Globus pallidus (tissue), 1 donor: ENCODE measurements at places on chromosomes 7 and 10.

DNA sequence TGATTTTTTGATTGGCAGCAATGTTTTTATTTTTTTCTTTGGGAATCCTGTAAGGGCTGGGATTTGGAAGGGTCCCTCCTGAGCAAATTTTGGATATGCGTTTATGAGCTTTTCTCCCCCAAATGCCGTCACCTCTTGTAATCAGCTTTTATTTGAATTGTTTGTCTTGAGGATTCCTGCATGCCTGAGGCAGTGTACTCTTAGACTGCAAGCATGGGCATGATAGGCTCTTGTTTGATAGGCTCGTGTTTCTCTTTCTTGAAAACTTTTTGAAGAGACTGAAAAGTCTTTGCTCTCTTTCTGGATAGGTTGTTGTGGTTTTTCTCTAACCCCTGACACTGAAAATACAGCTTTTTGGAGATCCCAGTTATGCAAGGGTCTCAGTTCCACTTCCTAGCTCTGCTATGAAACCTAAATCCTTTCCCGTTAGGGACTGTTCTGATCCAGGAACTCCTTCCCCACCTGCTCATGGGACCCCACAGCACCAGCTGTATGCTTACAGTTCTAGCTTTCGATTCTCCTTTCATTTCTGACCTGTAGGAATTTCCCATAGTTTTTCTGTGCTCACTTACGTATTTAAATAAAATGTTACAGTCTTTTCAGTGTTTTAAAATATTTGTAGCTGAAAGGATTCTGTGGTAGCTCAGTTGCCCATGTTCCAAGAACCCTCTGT is 17.2 kb downstream of the TSPAN13 start:
- DNase-seq = no peak

DNA sequence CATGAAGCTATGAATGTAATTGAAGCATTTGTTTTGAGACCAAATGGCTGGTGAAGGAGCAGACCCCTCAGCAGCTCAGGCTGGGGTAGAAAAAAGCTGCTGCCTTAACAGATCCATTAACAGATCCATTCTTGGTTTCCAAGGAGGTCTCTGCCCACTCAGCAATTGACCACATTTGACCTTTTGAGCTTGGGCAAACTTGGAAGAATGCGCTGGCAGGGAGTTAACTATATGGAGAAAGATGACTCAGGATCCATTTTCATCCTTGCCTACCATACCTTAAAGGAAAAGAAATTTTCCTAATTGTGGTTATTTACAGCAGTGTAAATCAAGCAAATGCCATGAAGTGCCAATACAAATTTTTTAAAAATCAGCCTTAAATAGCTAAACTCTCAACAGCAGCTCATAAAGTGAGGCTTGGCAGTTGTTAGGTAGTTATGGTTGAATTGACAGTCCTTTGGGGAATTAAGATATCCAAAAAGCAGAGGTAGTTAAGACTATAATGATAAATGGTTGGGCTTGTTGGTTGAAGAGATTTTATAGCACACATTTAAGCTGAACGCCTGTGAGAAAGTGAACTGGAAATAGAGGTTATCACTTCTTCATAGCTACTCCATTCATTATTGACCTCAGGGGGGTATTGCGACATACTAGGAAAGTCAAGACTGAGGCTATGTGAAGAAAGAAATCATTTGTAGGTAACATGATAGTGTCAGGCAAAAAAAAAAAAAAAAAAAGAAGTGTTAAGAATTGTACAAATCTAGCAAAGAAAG is 83.9 kb downstream of the MKX start:
- DNase-seq = no peak

DNA sequence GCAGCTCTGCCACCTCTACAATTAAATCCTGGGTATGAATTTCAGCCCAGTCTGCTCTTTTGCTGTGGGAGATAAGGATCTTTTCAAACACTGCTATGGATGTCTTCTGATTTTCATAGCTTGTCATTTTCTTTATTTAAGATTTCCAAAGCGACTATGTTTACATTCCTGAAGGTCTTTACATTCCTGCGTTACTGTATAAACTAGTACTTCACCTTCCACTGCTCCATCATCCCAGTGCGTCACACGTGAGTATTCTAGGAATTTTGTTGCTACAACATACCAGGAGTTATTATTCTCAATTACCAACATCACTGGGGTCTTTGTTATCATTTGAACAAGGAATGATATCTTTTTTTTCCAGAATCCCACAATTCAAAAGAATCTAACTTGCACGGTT is 944.7 kb downstream of the SORCS3 start:
- no peak for DNase-seq

DNA sequence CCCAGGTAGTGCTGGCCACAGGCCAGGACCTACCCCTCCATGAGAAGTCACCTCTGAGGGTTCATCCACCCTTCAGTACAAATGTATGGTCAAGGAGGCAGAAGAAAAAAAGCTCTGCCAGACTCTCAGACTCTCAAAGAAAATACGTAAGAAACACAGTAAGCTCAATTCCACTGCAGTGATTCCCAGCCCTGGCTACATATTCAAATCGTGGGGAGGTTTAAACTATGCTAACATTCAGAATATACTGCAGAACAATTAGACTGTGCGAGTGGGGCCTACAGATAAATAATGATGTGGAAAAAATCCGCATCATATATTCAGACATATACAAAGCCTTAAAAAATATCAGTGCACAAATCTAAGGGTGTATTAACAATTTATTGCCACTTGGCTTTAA is 162.6 kb downstream of the ATE1 start:
- DNase-seq = no peak

DNA sequence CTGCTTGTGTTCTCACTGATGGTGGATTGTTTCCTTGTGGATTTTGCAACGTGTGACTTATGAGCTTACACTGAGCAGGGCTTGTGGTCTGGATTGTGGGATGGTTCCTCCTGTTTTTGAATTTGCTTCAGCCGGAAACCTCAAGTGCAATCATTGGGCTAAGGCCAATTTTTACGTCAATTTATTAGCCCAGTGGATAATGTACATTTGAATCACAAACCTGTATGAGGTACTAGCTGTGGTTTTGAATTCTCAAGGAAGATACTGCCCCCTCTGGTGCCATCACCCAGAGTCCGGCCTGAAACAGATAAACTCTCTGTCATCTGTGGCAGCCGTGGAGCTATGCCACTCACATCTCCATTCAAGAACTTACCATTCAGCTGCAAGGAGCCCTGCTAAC is 7.3 kb upstream of the ZNF777 start:
- DNase-seq = no peak

DNA sequence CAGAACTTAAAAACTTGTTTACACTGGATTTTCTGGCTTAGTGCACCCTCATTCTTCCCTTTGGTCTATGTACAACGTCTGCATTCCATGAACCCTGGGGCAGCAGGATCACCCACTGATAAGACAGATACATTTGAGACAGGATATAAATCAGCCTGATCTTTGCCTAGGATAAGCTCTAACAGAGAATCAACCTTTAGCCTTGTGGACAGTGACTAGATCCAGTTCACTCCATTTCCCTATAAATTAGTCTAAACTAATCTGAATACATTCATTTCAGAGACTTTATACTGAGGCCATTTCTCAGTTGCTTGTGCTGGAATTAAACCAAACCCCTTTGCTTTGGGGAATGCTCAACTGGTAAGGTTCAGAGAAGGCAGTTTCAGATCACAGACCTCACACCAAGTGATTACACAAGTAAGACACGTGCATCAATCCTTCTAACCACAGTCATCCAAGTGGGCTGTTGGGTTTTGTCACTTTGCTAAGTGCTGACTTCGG is 639.8 kb upstream of the FZD8 start:
- DNase-seq = no peak

DNA sequence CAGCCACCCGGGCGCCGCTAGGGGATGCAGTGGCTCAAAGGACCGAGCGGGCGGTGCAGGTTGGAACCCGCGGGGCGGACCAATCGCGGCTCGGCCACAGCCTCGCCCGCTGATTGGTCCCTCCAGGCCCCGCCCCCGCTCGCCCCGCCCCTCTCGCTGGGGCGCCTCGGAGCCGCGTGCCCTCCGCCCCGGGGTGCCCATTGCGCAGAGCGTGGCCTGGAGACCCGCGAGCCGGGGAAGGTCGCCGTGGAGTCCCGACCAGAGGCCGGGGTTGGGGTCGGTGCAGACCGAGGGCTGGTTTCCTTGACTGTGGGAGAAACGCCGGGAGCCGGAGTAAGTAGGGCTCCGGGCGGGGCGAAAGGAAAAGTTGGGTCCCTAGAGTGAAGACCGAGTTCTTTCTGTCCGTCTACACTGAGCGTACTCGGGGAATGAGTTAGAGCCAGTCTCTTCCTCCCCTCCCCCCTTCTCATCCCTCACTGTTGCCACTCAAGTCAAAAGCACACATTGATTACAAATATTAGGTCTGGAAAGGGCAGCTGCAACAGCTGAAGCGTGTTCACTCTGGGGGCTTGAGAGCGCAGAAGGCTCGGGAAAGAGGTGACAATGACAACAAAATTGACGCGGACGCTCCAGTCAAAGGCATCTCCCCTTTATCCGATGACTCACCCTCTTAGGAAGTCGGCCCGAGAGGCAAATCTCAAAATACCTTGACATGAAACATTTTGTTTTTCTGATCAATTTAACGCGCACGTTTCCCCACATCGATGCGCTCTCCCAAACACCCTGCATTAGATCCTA is 843 bp upstream of the GATA3 start:
- peak; percentile 52 for DNase-seq

DNA sequence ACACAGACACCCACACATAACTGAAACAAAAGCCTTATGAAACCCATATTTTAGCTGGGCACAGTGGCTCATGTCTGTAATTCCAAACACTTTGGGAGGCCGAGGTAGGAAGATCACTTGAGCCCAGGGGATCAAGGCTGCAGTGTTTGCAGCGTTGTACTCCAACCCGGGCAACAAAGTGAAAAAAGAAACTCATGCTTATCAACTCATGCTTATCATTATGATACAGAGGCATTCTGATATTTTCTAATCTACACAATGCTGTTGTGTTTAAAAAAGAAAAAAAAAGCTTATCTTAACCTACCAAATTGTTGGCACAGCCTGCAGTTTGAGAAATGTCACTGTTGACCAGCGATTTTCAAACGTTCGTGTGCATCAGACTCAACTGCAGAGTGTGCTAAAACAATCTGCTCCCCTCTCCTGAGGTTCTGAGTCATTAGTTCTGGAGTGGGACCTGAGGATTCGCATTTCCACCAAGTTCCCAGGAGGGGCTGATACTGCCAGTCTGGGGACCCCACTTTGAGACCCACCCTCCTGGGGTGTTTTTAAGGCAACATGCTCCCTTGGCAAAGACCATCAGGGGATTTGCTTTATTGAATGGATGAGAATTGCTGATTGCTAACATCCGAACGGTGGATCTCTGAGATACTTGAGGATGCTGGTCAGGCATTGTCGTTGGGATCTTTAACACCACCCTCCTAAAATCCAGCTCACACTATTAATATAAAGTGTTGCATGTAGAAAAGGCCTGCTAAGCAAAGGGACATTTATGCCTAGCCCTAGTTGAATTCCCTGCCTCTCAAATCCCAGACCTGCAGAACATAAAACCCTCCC is 16.2 kb downstream of the CHST3 start:
- no peak for DNase-seq

DNA sequence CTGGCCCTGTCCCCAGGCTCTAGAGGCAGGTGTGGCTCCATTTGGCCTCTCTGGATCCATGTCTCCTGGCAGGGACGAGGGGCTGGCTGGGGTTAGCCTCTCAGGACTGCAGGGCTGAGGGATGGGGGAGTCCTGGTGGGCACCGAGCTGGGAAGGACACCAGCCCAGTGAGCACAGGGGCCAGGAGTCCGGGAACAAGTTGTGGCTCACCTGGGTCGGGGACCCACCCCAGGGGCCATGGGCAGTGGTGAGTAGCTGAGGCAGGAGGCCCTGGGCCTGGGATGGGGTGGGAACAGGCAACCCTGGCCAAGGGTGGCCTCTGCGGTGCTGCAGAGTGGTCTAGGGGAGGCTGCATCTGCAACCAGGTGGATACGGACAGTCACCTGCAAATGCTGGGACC is 24.1 kb downstream of the ANTXRL start:
- no peak for DNase-seq

GRCh38 chr7:49255054-49255453 is 330.7 kb downstream of the CDC14C start:
- no peak for DNase-seq

DNA sequence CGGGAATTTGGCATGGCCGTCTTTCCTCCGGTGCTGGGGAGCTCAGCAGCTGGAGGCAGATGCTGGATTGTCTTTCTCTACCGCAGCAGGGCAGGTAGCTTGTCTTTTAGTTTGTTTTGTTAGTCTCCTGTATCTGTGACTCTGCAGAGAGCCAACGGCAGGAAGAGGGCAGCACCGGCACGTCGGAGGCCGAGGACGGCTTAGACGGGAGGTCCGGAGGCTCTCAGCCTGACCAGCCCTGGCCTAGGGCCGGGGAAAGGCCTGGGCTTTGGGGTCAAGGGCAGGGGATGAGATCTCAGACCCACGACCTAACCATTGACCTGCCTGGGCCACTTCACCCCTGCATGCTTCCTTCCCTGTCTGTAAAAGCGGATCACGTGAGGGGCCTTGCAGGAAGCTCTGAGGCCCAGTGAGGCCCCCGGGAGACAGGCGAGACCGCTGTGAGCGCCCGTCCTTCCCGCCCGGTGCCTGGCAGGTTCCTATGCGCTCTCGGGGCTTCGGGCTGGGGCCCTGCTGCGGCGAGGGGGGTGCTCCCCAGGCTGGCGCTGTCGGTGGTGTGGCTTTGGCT is 72.7 kb downstream of the LHPP start:
- no peak for DNase-seq

DNA sequence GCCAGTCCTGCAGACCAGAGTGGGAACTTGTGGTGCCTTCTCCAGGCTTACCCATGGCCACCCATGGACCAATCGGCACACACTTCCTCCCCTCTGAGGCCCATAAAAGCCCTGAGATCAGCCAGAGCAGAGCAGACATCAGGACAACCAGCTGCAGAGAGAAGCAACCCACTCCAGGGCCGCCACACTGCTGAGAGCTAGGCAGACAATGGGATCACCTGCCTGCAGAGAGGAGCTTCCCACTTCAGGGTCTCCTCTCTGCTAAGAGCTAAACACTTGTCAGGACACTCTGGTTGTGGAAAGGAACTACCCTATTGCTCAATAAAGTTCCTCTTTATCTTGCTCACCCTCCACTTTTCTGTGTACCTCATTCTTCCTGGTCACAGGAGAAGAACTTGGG is 34.0 kb downstream of the C7orf25 start:
- no peak for DNase-seq

- DNase-seq = no peak
Measured at GRCh38 chr10:10508211-10508610, 509.5 kb upstream of the CELF2 start.

GRCh38 chr7:128962899-128963298 is 25.2 kb downstream of the IRF5 start:
- no peak for DNase-seq

- no peak for DNase-seq
Measured at GRCh38 chr7:17654940-17655339, 285.4 kb downstream of the SNX13 start.
